ENCODE measurements at places on chromosomes 1 and 21.

- no peak for DNase-seq
These were observed 40.6 kb downstream of the MRPL39 start for GRCh38 chr21:25566645-25567044.

- no peak for DNase-seq
These were observed 222.7 kb downstream of the PTPRU start for GRCh38 chr1:29458737-29459619.

DNA sequence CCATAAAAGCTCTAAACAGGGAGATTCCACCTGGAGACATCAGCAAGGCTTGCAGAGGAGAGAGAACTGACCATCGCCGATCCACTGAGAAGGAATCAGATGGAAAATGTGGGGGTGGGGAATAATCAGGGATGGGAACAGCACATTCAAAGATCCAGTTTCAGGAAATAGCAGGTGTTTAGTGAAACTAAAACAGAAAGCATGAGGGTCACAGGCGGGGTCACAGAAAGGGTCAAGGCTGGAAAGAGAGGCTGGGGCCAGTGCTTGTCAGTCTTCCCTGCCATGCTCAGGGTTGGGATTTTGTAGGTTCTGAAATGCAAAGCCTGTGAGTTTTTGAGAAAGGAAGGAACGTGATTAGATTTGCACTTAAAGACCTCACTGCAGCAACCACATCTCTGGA lies 103.2 kb downstream of the HLCS start:
- DNase-seq = no peak

- no peak for DNase-seq
These were observed 42.2 kb downstream of the ECE1 start for GRCh38 chr1:21247892-21248715.

GRCh38 chr1:233261695-233262094 lies 33.8 kb downstream of the PCNX2 start:
- DNase-seq = no peak

DNA sequence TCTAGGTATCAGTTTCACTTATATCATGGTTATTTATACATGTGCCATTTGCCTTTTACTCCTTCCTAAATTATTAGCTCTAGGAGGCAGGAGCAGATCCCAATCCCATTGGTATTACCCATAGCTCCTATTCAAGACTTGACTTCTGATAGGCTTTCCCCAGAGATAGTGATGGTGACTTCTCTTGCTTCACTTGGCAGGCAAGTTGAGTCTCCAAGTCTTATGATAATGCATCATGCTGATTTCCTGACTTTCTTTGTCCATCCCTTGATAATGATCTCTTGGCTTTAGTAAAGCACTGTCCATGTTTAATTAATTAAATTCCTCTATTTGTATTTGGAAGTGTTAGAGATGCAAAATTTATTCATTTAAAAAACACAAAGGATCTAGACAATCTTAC lies 253.5 kb upstream of the ADAMTS5 start:
- no peak for DNase-seq

DNA sequence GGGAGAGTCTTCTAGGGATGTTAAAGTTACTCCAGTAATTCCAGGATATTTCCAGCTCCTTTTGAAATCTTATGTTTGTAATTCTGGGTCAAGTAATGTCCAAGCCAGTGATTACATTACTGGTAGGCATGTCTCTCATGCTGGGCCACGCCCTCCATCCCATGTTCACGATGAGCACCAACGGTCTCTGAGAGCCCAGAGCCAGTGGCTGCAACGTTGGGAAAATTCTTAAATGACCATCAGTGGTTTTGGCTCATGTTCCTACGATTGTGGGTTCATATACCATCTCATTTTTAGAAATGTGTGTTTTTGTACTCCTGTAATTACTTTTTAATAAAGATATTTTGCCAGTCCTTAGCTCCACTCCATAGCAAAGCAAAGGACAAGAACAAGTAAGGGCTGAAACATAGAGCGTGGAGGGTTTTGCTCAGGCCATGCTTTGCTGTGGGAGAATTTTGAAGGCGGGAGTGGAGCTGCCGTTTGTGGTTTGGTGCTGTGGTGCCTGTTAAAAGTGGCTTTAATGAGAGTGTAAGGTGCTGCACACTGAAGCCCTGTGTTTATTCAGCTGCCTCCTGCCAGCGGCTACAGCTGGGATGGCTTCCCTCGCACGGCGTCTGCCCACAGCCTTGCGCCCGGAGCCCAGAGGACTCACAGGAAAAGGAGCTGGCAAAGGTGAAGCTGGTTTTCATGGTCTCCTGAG lies 28.9 kb downstream of the VANGL1 start:
- DNase-seq = no peak

- no peak for DNase-seq
These were observed 3.7 kb downstream of the RNF19B start for GRCh38 chr1:32960819-32961355.

DNA sequence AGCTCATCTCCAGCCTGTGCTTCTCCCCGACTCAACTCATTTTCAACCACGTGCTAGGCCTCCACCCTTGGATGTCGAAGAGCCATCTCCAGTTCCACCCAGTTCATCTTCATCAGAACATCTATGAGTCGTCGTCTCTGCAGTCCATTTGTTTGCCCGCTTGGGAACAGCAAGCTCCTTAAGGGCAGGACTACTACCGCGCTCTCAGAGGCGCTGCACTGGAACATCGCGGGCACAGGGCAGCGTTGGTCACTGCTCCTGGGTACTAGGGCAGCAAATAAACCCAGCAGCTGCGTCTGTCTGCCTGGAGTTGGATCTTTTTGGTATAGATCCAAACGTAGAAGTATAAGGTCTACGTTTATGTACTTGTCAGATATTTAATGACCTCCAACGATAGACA lies 478 bp upstream of the PRDM2 start:
- DNase-seq = no peak

DNA sequence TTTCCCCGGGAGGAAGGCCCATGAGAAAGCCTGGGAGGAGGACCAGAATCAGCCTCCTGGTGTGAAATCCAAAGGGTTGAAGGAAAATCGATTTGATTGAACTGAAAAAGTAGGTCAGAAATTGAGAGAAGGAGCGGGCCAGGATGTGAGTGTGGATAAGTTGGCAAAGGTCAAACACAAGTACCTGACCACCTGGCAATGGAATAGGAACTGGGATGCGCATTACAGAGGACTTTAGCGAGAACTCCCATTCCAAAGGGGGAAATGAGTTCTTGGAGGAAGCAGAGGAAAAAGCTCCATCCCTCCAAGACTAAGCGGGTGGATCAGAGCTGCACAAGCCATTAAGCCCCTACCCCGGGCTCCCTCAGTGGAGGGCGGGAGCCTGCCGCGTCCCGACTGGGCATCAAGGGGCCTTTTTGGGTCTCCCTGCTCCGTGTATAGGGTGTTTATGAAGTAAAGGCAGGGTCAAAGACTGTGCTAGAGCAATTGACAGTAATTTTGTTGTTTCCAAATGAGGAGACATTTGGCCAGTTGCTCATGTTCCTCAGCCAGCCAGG lies 56.4 kb downstream of the TGFB2 start:
- DNase-seq = no peak

GRCh38 chr1:74012583-74012982 lies 185.4 kb downstream of the LRRIQ3 start:
- DNase-seq = no peak

GRCh38 chr1:48757363-48757762 lies 19.3 kb downstream of the BEND5 start:
- DNase-seq = no peak

GRCh38 chr1:222950892-222951291 lies 136.1 kb downstream of the DISP1 start:
- no peak for DNase-seq

GRCh38 chr1:29055160-29055559 lies 68.5 kb downstream of the TMEM200B start:
- no peak for DNase-seq

DNA sequence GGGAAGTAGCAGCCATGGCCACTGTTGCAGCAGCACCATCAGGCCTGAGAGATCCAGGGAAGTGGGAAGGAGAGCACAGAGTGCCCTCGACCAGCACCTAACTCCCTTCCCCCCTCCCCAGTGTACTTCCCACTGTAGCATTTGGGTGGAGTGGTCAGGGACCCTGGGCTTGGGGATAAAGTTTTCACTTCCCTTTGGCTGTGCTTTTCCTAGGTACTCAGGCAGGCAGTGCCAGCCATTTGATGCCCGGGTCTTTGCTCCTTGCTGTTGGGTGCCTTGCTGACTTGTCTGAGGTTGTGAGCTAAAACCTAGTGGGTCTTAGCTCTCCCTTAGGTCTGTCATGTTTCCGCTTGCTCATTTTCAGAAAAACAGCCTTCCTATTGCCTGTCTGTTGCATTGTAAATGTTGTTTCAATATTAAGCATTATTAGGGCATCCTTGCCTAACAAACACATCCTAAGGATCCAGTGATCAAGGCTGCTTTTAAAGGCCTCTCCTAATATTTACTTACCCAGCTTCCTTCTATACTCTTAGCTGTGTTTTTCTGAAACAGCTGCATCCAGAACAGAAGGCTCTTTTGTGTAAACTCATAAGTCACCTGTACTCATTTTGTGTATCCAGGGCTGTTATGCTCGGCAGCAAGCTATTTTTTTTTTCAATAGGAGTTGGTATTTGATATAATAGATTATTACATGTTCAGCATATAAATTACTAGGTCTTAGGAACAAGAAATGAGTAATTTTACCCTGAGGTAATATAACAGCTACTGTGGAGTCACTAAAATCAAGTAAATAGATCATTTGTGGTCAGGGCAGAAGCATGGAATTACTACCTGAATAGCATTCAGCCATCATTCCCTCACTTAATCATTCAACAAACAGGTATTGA lies 418.6 kb upstream of the PROX1 start:
- DNase-seq = no peak

DNA sequence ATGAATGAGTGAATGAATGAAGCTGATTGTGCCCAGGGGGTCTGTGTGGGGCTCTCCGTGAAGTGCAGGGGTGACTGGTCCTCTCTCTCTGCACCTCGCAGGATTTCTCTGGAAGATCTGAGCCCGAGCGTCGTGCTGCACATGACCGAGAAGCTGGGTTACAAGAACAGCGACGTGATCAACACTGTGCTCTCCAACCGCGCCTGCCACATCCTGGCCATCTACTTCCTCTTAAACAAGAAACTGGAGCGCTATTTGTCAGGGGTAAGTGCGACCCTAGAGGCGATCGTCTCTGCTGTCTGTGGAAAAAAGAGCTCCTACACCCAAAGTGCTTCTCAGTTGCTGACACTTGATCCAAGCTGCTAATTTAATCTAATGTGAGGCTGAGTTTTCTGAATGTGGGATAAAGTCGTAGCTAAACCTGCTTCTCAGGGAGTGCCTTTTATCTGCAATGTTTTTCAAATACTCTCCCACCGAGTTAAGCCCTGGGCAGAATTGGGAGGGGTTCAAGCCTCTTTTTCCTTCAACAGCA lies 101.7 kb downstream of the HUNK start:
- DNase-seq = no peak

GRCh38 chr1:15224974-15225373 lies 22.0 kb upstream of the FHAD1 start:
- DNase-seq = no peak

DNA sequence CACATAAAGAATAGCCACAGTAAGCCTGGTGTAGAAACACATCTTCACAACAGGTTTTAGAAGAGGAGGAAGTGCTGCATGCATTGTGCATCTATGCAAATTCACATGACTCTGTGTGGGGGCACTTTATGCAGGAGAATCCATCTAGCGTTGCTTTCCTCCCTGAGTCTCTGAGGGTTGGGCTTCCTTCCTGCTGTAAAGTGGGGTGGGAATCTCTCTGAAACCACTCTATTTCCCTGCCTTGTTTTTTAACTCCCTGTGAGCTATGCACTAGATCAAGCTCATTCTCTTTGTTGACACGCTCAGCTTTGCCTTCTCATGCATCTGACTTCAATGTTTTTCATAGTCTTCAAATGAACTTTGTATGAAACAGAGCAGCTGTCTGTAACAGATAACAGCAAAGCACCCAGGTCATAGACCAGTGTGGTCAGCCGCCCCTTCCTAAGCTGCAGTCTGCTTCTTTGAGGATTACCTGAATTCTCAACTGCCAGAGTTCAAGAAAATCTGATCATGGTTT lies 102.7 kb upstream of the DPH5 start:
- DNase-seq = no peak

DNA sequence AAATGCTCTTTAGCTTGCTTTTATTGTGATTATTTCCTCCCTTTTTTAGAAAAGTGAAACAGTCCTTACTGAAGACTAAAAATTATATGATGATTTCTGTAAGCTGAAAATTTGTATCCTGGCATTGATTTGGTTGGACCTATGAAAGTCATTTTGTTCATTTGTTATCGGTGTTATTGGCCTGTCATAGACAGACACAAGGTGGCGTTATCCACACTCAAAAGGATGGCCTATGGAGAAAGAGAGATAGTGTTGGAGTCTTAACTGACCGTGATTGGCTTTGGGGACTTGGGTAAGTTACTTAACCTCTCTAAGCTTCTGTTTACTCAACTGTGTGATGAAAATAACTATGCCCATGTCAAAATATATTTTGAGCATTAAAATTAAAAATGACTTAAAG lies 203.6 kb upstream of the CHODL start:
- DNase-seq = no peak

DNA sequence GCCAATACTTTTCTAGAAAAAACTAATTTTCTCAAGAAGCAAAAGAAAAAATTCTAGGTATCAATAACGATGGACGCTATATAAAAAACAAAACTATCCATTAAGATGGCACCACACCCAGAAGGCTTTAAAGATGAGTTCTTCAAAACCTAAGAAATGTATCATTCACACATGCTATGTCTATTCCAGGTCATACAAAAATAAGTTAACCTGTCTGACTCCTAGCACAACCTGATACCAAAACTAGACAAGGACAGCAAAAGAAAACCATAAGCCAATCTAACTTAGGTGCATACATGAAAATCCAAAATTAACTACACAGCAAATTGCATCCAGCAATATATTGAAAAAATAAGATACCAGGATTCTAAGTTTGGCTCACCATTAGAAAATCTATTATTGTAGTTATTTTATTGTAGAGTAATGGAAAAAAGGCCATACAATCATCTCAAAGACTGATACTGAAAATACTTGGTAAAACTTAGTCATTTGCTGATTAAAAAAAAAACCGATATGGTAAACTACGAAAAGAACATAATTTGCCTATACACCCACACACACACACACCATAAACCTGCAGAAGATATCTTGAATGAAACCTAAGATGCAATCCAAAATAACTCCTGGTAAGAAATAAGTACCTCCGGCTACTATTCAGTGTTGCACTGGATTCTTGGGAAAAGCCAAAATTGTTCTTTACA lies 55.0 kb downstream of the TRAF5 start:
- DNase-seq = no peak

- no peak for DNase-seq
These were observed 4.1 kb downstream of the SH3BGRL3 start for GRCh38 chr1:26283871-26284596.

GRCh38 chr1:202818819-202819218 lies 8.1 kb downstream of the PCAT6 start:
- no peak for DNase-seq

Measured in left lung (tissue), 14 donors.